Stimulated activated CD4-positive, alpha-beta T cell treated with anti-CD3 and anti-CD28 coated beads, Interleukin-1b, Interleukin-23, amount 100 ng/mL, for 1 hour (primary cell): ENCODE measurements at places on chromosomes 3 and 15.

GRCh38 chr3:72368331-72368975 lies 479.8 kb downstream of the SHQ1 start:
- DNase-seq: no peak

- DNase-seq: no peak
Measured at GRCh38 chr3:46386205-46386604, 15.5 kb downstream of the CCR5 start.

- no peak for DNase-seq
Measured at GRCh38 chr15:95085056-95085455, 853.7 kb downstream of the MCTP2 start.

DNA sequence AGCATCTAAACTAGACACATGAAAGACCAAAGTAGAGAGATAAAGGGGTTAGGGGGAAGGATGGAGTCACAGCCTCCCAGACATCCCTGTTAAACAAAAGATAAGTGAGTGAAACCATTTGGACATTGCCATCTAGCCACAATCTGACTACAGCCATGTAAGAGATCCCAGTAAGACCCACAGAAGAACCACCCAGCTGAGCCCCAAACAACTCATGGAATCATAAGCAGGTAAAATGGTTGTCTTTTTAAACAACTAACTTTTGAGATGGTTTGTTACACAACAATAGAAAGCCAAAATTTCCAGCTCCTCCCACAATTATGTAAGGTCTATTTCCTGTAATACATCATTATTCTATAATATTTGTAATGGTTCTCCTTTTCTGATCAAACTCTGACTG lies 437.5 kb downstream of the IGSF11 start:
- DNase-seq: no peak

DNA sequence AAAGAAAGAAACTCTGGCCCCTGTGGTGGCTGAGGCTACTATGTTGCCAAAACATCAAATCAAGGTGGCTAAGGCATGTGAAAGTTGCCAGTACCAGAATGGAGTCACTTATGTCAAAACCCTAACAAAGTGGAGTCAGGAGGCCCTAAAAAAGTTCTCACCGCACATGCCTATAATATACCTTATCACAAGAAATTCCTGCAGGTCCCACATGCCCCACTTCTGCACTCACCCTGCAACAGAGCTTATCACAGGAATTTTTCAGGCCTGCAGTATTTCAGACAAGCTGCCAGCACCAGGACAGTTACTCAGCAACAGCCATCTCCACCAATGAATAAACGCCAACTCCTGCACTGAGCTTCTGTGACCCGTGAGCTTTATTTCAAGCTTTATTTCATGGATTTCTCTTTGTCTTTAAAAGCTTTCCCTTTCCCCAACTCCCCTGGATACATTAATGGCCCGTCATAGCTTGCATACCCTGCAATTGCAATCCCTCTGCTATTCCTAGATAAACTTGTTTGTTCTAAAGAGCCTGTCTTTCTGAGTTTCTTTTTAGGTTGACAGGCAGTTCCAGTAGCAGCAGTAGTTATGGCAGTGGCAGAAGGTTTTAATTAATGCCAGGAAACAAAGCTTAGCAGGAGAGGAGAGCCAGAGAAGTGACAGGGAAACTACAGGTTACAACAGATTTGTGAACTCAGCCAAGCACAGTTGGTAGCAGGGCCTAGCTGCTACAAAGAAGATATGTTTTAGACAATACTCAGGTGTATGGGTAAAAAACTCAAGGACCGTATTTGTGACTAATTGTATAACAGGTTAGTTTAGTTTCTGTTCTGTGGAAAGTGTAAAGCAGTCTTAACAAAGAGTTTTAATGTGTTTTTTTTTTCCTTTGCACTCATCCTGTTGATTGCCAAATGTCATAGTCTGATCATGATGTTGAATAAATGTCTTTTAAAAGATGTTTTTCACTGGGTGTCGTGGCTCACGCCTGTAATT lies 15.9 kb upstream of the TMEM42 start:
- no peak for DNase-seq

DNA sequence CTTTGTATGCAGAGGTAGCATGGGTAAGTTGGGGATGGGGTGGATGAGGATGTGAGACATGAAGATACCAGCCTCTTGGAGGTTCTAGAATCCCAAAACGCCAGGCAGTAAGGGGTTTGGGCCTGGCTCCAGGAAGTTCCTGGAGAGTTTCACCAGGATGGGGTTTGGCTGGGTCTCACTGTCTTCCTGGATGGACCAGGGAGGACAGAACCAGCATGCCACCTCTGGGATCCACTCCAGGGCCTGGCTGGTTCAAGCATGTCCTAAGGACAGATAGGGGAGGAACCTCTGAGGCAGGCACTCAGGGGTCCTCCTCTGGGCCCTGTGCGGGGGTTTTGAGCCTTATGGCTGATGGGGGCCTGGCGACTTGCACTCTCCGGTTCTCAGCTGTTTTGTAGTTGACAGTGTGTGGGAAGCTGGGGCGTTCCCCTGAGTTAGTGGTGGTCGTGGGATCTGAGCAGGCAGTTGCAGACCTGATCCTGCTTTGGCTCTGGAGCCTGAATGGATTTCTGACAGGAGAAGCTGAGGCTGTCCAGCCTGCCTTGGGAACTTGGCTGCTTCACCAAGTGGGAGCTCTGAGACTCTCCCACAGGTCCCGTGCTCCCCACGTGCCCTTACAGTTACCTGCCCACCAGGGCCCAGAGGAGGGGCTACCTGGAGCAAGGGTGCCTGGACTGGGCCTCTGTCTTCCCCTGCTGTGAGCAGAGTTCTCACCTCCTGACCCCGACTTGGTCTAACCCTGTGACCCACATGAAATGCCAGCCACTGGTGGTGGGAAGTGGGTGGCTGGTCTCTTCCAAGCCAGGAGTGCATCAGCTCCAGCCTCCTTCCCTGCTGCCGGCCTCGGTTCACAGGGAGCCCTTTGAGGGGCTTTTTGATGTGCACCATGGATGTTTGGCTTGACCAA lies 128.4 kb downstream of the EEFSEC start:
- no peak for DNase-seq

DNA sequence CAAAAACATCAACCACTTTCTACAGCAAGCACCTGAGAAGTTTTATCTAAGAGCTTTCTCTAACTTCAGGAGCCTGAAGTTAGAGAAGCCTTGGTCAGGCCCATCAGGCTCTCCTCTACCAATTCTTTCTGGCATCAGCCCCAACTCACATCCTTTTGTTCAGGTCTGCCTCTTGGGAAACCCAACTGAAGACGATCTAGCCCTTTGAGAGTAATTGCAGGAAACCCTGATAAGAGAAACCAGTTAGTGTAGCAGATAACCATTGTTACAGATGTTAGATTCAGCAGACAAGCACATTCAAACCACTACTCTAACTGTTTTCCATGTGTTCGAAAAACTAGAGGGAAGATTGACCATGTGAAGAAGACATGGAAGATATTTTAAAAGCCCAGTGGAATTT lies 27.0 kb upstream of the DYNC1LI1 start:
- no peak for DNase-seq

DNA sequence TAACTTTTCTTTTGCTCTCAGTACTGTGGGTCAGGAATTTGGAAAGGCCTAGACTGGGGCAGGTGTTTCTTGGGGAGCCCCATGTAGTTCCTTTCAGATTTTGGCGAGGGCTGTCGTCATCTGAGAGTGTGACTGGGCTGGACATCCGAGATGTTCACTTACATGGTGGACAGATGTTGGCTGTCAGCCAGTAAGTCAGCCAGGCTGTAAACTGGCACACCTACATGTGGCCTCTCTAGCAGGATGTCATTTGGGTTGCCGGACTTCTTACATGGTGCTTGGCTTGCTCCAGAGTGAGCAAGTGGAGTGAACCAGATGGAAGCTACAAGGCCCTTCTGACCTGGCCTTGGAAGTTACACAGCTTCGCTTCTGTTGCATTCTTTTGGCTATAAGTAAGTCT lies 20.7 kb downstream of the TATDN2 start:
- DNase-seq: no peak

- no peak for DNase-seq
Measured at GRCh38 chr3:14113965-14114635, 10.6 kb downstream of the CHCHD4 start.

GRCh38 chr3:52528586-52529375 lies 4.9 kb downstream of the NT5DC2 start:
- no peak for DNase-seq

DNA sequence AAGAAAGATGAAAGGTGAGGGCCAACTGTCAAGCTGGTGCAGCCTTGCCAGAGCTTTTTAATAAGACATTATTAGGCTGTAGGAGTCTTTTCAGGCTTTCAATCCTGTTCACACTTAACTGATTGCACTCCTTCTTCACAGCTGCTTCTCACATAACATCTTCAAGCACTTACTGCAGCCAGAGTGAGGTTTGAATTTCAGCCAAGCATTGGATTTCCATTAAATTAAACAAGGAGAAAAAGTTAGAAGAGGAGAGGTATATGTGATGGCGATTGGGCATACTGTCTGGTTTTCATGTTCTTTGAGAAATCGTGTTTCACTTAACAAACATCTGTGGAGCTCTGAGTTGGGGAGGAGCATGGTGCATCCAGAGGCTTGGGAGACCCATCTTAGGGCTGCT lies 392.8 kb upstream of the LRRC3B start:
- DNase-seq: no peak

- no peak for DNase-seq
Measured at GRCh38 chr15:25179673-25180511, 225.1 kb downstream of the SNRPN start.

GRCh38 chr3:167976516-167977361 lies 119.0 kb downstream of the GOLIM4 start:
- no peak for DNase-seq

DNA sequence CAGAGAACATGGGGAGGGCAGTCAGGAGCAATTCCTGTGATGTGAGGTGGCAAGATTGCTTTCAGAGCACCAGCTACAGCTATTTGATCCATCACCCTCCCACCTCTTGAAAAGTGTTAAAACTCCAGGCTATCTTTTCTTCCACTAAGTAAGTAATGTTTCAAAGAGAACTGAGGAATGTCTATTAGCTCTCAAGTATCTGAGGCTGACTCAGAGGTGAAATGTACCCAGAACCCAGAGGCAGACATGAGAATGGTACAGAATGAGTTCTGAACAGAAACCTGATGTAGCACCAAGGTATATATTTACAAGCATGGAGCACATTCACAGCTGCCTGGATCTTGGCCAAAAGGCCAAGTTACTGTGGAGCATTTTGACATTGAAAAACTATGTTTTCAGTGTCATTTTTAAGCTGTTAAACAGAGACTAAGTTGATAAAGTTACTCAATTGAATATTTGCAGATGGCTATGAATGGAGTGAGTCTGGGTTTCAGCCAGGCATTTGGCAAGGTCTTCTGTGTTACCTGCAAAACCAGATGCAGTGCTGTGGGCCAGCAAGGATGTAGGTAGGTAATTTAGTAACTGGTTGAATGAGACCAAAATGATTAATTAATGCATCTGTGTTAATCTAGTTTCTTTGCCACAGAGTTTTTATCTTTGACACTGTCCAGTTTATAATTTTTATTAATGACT lies 227.7 kb upstream of the CD96 start:
- DNase-seq: no peak

DNA sequence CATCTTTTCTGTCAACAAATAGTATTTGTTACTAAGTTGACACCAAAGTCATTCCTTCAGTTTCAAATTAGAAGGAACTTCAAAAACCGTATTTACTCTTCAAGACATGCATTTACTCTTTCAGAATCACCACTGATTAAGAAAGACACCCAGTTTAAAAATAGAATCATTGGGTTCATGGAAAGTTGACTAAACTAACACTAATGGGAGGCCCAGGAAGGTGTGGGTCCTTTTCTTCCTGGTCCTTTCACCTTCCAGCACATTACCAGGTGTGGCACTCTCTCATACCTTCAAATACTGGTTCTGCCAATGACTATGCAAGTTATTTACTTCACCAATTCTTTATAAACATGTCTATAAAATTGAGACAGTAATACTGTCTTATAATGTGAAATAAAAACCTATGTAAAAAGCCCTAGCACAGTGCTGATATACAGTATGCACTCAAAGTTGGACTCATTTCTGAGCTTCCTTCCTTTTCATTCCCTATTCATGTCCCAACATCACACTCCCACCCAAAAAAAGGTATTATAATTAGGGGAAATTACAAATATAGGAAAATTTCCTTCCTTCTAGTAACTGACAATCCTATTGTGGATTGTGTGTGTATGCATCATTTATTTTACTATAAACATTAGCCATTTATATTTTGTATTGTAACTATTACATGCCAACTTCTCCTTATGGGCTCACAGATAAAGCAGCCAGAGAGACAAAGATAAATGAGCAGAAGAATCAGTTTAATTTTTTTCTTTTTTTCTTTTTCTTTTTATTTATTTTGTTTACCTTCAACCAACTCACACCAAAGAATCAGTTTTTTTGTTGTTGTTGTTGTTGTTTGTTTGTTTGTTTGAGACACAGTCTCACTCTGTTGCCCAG lies 48.9 kb downstream of the LRRFIP2 start:
- DNase-seq: no peak

- DNase-seq: peak; percentile 5
Measured at GRCh38 chr3:113441051-113441770, at the start of gene CFAP44. Gene CFAP44, minus strand, starts transcription at chr3:113441493. Its CDS starts 7,829 bp downstream, at chr3:113433664.

DNA sequence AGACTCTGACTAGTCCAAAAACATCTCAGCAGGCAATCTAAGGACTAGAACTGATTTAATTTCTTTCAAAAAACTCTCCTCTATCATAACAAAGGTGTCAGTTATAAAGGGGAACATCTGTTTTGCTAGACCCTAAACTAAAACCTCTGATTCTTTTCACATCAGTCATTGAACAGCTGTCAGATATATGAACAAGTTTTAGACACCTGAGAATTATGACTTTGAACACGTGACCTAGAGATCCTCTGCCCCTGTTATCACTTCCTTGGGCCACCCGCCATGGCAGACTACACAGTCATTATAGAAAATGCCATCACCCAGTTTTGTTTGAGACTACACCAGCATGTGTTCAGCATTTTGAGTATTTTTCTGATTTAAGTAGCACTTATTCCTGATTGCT lies 282.3 kb upstream of the TBL1XR1 start:
- no peak for DNase-seq

GRCh38 chr3:17135696-17136095 lies 250.9 kb downstream of the PLCL2 start:
- no peak for DNase-seq

DNA sequence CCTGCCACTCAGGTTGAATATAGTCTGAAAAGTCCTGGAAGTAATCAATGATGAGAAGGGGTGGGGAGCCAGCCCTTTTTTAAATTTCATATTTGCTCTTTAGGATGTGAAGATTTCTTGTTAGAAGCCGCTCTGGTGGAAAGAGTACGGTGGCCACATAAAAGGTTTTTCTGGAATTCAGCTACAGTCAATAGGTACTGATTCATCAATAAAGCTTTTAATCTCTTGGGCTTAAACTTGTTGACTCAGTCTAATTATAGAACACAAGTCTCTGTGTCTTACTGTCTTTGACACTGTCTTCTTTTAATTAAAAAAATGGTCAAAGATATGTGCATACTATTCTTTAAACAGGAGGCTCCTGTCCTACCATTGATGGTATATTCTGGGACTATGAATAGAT lies 99.9 kb upstream of the TP63 start:
- DNase-seq: no peak
